Suprapubic skin (tissue), 4 donors: ENCODE measurements at places on chromosomes 6 and 20.

- no peak for DNase-seq
These were observed 26.6 kb downstream of the ZC3H12D start for GRCh38 chr6:149458196-149458595.

GRCh38 chr6:143040018-143040417, 20.7 kb upstream of the AIG1 start:
- no peak for DNase-seq

DNA sequence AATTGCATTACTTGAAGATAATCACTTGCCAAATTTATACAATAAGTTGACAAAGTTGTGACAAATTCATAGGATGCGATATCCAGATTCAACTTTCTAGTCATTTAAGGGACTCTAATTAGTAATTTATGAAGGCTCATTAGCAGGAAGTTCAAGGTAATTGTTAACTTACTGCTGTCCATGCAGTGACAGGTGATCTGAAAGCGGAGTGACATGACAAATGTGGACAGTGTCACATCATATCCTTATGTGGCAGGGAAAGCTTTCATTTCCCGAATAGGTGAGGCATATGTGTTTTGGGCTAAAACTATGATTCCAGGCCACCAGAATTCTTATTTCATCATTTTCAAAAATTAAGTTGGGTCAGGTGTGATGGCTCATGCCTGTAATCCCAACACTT, 115.9 kb upstream of the BMP2 start:
- no peak for DNase-seq

- no peak for DNase-seq
These were observed 587 bp upstream of the BTN3A1 start for GRCh38 chr6:26401389-26401986.

GRCh38 chr6:131197716-131198115, 62.4 kb downstream of the AKAP7 start:
- no peak for DNase-seq

DNA sequence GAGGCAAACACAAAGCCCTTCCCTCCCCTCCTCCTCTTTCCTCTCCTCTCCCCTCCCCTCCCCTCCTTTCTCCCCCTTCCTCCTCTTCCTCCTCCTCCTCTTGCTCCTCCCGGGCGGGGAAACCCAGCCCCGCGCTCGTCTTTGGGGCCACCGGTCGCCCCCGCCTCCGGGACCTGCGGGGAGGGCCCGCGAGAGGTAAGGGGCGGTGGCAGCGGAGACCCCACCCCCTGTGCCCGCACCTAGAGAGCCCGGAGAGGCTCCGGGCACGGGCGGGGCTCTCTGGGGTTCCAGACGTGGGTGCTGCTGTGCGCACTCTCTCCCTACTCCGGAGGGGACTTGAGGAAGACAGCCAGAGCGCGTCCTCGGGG, at the start of gene RIN2:
Gene RIN2, plus strand, starts transcription at position 126 of the 368 bp plus-strand sequence. CDS start 131,344 bp downstream, outside the sequence.
- DNase-seq: peak; percentile 83

DNA sequence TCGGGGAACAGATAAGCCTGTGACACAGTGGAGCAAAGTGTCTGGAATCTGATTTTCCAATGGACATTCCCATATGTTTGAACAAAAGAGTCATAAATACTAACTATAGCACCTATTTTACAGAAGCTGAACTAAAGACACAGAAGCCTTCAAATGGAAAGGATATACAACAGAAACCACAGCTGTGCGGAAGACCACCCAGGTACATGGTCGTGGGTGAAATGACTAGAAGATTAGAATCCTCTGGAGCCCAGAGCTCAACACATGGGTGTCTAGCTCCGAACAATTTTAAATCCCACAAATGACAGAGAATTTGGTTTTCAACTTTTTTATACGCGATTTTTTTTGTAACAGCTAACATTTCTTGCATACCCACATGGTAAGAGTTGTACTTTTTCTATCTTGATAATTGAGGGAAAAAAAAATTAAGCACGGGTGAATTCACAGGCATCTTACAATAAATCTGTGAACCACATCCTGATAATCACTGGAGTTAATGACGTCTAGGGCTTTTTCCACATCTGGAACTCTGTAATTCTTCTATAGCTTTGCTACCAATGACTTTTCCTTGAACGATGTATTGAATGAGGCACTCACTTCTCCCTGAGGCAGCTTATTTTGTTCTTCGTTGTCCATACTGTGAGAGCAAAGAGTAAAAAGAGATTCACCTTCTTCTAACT, 271.1 kb upstream of the AGPAT4 start:
- DNase-seq: no peak

- no peak for DNase-seq
These were observed 4.2 kb downstream of the SASH1 start for GRCh38 chr6:148346681-148347440.

GRCh38 chr6:56378966-56379585, 131.7 kb upstream of the COL21A1 start:
- DNase-seq: no peak

DNA sequence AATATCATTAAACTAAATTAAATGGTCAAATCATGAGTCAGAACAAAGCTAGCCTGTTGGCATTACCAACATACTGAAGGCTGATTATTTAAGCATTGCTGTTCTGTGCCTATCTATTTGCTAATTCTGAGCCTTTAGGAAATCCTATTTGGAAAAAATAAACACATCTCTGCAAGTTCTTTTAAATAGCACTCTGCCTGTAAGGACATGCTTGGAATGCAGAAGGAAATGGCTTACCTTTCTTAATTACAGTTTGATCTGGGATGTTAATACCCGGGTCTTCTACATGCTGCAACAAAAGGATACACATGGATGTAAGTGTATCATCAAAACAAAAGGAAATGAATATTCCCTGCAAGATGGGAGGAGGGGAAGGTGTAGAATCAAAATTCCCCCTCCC, 8.3 kb downstream of the TFAP2A start:
- DNase-seq: no peak

DNA sequence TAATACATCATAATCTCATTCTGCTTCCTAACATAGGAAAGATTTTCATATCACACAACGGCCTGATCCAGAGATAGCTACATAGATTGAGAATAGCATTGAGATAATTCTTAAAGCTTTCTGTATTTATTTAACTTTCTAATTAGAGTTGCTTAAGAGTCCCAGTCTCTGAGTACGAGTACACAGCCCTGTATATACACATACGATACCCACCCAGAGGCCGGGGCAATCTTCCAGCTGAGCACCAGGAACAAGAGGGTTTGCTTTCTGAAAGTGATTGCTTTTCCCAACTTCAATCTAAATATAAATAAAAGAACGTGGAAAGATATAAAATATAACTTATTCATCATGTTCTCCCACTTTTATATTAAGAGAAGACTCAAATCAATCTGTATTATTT, 313.8 kb downstream of the COL12A1 start:
- DNase-seq: no peak

DNA sequence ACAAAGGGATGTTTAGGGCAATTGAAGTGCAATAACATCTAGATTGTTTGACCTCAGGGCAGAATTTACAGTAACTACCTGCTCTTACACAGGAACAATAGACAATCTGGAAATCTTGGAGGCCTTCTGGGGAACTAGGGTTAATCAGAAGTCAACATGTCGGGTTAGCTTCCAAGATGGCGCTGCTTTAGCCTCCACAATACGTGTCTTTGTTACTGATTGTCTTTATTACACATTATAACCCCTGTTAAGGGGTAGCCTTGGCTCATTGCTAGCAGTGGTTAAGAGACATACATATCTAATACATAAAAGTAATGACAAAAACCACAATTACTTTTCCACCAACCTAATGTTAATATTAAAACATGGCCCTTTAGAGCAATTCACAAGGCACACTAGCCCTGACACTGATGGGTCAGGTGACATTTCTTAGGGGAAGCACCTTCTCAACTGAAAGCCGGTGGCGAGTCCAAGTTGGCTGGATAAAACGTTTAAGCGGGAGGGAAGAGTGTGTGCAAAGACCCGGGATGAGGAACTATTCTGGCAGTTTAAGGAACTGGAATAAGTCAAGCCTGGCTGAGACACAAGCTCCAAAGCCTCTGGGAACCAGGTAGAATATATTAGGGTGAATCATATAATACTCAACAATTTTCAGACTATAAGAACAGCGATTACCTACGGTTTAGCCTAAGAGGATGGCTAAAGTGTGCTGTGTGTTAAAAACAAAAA, 236.9 kb downstream of the BCAS1 start:
- DNase-seq: no peak

GRCh38 chr6:143774347-143774746, 68.8 kb upstream of the LTV1 start:
- no peak for DNase-seq

DNA sequence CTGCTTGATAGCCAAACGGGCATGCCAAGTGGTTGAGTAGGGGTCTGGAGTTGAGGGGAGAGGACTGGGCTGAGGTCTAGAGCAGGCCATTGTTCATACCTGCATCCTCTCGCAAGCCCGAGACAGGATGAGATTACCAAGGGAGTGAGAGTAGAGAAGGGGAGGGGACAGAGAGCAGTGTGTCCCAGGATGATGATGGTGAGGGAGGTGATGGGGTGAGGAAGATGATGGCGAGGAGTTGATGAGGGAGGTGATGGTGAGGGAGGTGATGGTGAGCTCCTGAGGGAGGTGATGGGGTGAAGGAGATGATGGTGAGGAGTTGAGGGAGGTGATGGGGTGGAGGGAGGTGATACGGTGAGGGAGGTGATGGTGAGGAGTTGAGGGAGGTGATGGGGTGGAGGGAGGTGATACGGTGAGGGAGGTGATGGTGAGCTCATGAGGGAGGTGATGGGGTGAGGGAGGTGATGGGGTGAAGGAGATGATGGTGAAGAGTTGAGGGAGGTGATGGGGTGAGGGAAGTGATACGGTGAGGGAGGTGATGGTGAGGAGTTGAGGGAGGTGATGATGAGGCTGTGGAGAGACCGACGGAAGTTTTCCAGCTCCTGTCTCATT, 6.4 kb downstream of the TMEM181 start:
- no peak for DNase-seq

DNA sequence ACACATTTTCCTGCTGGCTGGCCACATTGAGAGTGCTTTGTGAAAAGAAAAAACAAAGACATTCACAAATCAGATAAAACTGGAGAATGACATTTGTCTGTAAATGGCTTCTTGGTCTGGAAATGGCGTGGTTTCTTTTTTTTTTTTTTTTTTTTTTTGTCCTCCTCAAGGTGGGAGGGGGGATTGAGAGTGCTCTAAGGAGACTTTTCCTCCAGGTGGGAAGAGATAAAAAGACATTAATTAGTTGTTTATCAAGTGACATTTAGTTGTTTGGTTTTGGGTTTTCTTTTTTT, 40.4 kb downstream of the GNAS start:
- no peak for DNase-seq

DNA sequence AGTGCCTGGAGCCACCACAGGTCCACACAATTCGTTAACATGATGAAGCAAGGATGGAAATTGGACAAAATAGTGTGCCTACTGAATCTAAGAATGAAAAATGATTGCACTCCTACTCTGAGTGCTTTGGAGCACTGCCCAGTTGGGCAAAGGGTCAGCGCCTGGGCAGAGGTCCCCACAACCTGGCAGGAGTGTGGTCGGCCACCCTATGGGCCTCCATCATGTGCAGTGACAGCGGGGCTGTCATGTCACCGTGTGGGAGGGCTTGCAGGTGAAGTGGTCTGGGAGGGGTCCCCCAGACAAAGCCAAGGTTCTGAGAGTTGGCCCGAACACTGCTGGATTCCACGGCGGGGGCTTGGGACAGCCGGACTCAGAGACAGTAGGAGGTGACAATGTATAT, 36.2 kb upstream of the CD93 start:
- DNase-seq: no peak
